B cell (primary cell): ENCODE measurements at places on chromosomes 6 and 20. TPM values are rescaled to one million over a fixed set of nuclear protein-coding genes. Genes with fewer than 3 reads are reported as not detected.

The BTN1A1 gene
- 0.22 and 0.42 TPM in 2 replicates for polyA plus RNA-seq

The CLPSL1 gene
- not detected in 2 replicates for polyA plus RNA-seq

The TOX2 gene
- polyA plus RNA-seq, result 1.2 and 2.3 TPM in 2 replicates

The SH3BGRL2 gene
- polyA plus RNA-seq, result 0.01 and 0.23 TPM in 2 replicates

The SNAI1 gene
- 2.4 and 4.9 TPM in 2 replicates for polyA plus RNA-seq

The ARHGAP40 gene
- polyA plus RNA-seq, result not detected in 2 replicates

The COL9A3 gene
- polyA plus RNA-seq, result 10.7 and 30.8 TPM in 2 replicates

The MAS1 gene
- not detected in 2 replicates for polyA plus RNA-seq

The SMIM29 gene
- polyA plus RNA-seq, result 102 and 106 TPM in 2 replicates

The TFAP2A gene
- polyA plus RNA-seq, result not detected in 2 replicates

The IRF4 gene
- polyA plus RNA-seq, result 71.8 and 75.7 TPM in 2 replicates

The SCUBE3 gene
- not detected in 2 replicates for polyA plus RNA-seq

The OR2H1 gene
- polyA plus RNA-seq, result not detected in 2 replicates

DNA sequence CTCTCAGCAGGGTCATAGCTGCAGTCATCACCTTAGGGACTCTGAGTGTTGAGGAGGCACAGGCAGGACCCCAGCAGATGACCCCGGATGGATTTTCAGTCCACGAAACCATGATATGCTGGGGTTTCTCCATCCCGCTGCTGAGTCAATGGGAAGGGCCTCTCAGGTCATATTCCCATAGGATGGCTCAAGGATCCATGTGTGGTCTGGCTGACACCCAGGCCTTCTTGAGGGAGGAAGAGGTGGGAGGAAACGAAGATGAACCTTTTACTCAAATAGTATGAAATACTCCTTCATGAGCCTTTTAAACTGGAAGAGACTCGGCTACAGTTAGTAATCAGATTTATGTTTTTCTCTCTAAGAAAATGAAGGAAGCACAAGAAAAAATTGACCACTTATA, 10.3 kb upstream of the RALY start:
- DNase-seq, result no peak

DNA sequence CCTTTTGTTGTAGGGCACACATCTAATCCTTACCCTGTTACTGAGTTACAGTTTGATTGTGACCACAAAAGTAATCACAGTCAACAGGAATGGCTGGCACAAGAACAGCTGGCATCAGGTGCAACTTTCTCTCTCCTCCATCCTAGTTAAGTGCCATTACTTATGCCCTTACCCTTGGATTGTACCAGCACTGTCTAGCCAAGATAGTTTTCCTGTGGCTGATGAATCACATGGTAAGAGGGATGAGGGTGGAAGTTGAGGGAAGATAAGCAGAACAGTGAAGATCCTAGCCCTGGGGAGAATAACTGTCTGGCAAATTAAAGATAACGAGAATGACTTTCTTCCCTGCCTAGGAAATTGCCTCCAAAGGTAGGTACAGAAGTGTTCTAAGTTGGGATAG, 42.0 kb downstream of the RNF217 start:
- DNase-seq, result no peak

- peak; percentile 30 for DNase-seq
These were observed 17.4 kb upstream of the TBC1D22B start for GRCh38 chr6:37239950-37240713.

- no peak for DNase-seq
These were observed 71.0 kb downstream of the SSR1 start for GRCh38 chr6:7241709-7242645.

GRCh38 chr20:35334311-35335101, 42.3 kb upstream of the FAM83C start:
- no peak for DNase-seq

DNA sequence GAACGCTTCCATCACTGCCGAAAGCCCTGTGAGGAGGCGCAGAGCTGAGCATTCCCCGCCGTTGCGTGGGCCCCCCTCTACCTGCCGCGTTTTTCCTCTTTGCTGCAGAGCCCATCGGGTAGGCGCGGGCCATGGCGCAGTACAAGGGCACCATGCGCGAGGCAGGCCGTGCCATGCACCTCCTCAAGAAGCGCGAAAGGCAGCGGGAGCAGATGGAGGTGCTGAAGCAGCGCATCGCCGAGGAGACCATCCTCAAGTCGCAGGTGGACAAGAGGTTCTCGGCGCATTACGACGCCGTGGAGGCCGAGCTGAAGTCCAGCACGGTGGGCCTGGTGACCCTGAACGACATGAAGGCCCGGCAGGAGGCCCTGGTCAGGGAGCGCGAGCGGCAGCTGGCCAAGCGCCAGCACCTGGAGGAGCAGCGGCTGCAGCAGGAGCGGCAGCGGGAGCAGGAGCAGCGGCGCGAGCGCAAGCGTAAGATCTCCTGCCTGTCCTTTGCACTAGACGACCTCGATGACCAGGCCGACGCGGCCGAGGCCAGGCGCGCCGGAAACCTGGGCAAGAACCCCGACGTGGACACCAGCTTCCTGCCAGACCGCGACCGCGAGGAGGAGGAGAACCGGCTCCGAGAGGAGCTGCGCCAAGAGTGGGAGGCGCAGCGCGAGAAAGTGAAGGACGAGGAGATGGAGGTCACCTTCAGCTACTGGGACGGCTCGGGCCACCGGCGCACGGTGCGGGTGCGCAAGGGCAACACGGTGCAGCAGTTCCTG, 693 bp downstream of the FAM50B start:
- DNase-seq, result peak; percentile 17

DNA sequence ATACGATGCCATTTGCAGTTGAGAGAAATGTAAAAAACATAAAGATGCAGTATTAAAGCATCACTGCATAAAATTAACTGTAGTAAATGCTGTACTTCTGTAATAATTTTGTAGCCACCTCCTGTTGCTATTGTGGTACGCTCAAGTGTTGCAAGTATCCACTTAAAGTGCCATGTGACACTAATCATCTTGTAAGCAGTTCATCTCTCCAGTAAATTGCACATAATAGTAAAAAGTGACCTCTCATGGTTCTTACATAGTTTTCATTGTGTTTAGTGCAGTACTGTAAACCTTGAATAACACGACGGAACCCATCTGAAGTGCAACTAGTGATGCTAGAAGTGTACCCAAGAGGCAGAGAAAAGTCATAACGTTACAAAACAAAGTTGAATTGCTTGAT, 190.1 kb upstream of the VGLL2 start:
- no peak for DNase-seq

GRCh38 chr6:168196385-168196860, 117.4 kb upstream of the FRMD1 start:
- DNase-seq, result no peak

- DNase-seq, result peak; percentile 69
These were observed 67.8 kb downstream of the SYTL3 start for GRCh38 chr6:158717341-158718330.

- DNase-seq, result no peak
These were observed 68.2 kb upstream of the SUPT3H start for GRCh38 chr6:45445749-45446549.

- no peak for DNase-seq
These were observed 74.2 kb upstream of the NRN1 start for GRCh38 chr6:6080975-6081374.

DNA sequence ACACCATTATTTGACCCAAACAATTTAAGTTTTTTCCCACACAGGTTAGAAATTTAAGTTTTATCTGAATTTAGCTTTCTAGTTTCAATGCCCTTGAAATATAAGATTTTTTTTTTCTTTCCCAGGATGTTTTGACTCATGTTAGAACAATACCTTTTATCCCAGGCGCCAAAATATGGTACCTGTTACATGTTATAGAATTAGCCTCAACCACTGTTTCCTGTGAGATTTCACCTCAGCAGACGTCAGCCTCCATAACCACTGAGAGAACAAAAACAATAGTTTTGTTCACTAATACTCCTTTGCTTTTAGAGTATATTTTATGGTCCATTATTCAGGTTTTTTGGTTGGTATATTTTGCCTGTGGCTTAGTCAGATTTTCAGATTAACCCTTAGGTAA, 302.9 kb downstream of the CDKAL1 start:
- no peak for DNase-seq

GRCh38 chr20:46229478-46230105, 78.7 kb downstream of the CDH22 start:
- DNase-seq, result no peak

DNA sequence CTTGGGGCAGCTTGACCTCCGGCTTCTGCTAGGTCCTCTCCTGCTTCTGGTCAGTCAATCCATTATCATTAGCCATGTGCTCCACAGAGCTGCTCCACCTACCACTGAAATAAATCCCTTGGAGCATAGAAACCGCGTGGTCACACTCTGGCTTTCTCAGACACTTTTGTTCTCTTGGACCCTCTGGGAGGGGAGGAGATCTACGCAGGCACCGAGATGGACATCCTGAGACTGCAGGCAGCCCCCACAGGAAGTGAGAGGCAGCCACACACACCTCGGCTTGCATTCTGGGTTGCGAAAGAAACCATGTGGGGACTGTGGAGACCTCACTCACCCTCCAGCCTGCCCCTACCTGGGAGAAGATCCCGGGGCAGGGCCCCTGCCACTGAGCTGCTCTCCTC, 79.5 kb downstream of the FYN start:
- DNase-seq, result no peak

DNA sequence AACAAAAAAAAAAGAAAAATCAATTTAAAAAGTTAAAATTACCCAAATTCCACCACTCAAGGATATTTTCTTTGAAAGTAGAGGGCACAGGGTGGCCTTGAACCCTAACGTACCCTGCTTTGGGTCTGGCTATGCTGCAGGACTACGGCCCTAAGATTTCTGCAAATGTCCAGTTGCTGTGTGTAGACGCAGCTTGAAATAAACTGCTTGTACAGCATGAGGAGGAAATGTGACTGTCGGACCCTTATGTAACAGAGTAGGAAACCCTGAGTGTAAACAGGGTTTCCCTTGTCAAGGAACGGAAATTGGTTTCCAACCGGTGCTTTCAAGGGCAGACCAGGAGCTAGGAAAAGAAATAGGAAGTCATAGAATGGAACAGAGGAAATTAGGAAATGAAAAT, 60.7 kb upstream of the SHLD1 start:
- no peak for DNase-seq

GRCh38 chr20:45433316-45433715, 17.4 kb downstream of the PIGT start:
- no peak for DNase-seq

- DNase-seq, result no peak
These were observed 64.0 kb downstream of the BCKDHB start for GRCh38 chr6:80170433-80170832.

DNA sequence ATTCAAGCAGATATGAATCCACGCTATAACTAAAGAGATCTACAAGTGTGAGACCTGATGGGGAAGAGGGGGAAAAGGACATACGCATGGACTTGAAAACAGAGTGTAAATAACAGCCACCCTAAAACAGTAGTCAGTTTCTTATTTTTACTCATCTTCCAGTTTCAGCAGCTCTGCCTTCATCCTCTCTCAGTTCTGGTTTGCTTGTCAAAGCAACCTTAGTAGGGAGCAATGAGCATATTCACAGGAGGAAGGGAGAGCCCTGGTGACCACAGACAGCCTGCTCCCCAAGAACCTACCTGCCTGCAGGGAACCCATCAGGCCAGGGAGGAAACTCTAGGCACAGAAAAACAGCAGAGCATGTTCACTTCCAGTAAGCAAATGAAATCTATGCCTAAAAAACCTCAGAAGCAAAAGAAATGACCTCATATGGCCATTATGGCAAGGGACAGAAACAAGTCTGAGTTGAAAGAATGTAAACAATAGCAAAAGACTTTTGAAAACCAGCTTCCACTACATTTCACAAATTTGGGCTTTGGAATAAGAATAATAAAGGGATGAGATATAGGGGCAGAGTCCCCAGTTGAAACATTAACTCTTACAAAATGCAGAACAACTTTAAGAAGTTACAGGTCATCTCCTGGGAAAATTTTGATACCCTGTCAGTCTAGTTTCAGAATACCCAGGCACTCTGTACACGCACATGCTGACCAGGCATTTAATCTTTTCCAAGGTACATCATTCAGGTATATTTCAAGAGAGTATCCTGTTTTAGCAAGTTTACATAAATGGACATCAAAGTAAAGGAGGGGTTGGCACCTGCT, 120.8 kb upstream of the BCLAF1 start:
- no peak for DNase-seq

DNA sequence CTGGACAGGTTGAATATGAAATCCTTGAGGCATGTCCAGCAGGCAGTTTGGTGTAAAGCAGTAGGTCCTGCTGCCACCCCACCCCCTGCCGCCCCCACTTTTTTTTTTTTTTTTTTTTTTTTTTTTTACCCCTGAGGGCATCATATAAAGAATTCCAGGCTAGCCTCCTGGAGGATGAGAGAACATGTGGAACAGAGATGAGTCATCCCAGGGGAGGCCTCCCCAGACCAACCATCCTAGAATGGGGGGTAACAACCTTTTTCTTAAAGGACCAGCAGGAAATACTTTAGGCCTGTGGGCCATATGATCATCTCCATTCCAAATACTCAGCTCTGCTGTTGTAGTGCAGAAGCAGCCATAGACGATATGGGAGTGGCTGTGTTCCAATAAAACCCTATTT, 170.9 kb downstream of the GJA10 start:
- no peak for DNase-seq

DNA sequence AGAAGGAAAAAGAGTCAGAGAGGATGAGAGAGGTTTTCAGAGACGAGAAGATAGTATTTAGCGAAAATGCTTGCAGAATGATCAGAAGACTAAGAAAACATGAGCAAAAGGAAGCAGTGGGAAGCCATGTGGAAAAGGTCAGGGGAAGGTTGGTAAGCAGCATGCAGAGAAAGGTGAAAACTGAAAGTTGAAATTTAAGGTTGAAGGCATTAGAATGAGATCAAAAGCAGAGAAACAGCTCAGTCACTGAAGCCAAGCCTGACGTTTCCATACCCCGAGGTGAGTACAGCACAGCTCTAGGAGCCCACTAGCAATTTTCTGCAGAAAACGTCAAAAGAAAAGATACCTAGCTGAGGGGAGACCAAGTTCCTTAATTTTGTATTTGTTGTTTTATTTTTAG, 19.1 kb upstream of the TFB1M start:
- no peak for DNase-seq
